ENCODE measurements at places on chromosomes 11 and 22. TPM values are rescaled to one million over a fixed set of nuclear protein-coding genes. Genes with fewer than 3 reads are reported as not detected.

GRCh38 chr11:84501750-84502149 lies 1125.4 kb downstream of the DLG2 start:
- H3K4me1 ChIP-seq, result no peaks in the 10 kb centered on the region
- H3K4me3 ChIP-seq, result no peak overlapping the region
- no peak for DNase-seq
- no peaks in the 10 kb centered on the region for H3K36me3 ChIP-seq
- H3K27ac ChIP-seq, result no peak overlapping the region

GRCh38 chr11:3137486-3138177 lies 27.5 kb downstream of the OSBPL5 start:
- no peak overlapping the region for H3K27ac ChIP-seq
- DNase-seq, result no peak
- no peaks in the 10 kb centered on the region for H3K36me3 ChIP-seq

DNA sequence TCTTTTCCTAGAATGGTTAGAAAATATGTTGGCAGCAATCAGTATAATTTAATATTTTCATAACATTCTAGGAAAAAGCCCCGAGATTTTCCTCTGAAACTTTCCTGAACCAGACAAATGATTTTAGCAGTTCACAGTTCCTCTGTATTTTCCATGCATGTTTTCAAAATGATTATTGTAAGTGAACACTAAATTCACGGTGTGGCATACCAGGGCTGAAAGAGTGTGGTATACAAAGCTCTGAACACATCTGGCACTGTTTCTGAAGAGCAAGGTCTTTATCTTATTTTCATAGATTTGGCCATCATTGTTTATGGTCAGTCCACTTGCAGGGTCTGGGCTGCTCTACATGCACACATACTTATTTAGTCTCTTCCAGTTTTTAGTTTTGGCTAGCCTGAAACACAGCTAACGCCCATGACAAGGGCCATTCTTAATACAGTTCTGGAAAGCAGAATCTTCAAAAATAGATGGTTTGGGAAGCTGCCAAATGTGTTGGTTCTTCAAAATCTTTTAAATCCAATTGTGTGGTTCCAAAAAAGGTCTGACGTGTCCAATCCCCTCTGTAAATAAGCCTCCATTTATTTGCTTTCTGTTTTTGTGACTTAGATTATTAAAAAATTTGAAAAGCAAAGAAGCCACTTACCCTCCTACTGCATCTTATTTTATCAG lies 7.9 kb upstream of the GAB2 start:
- no peaks in the 10 kb centered on the region for H3K27me3 ChIP-seq
- no peak overlapping the region for H3K4me3 ChIP-seq
- no peaks in the 10 kb centered on the region for H3K36me3 ChIP-seq
- no peak overlapping the region for H3K27ac ChIP-seq
- no peak for DNase-seq

CALCA gene
- not detected for total RNA-seq

DNA sequence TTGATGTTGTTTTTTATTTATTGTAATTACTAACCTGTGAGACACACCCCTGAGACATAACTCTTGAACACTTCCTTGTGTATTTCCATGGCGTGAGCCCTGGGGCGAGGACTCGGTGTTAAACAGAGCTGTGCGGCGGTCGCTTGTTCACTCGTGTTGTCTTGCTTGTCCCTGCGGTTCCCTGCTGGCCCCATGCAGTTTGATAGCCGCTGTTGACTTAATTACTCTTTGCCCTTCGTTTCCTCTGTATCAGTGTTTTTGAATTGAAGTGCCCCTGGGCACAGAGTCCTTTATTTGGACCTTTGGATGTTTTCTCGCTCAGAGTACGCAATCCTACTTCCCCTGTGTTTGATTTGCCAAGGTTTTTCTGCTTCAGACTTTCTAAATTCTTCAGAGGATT lies 52.7 kb downstream of the TBC1D22A start:
- H3K27me3 ChIP-seq, result no peaks in the 10 kb centered on the region
- peaks cover 4% of the 10 kb centered on the region for H3K4me1 ChIP-seq
- DNase-seq, result no peak
- H3K27ac ChIP-seq, result no peak overlapping the region
- H3K4me3 ChIP-seq, result no peak overlapping the region

GPHA2 gene
- total RNA-seq, result not detected

GRCh38 chr11:111733016-111733415 lies 33.2 kb downstream of the PPP2R1B start:
- no peaks in the 10 kb centered on the region for H3K27me3 ChIP-seq
- no peak overlapping the region for H3K4me3 ChIP-seq
- no peaks in the 10 kb centered on the region for H3K36me3 ChIP-seq

BDNF gene
- total RNA-seq, result not detected
